Placental pericyte (primary cell): ENCODE measurements at places on chromosomes 2 and 18. TPM values are rescaled to one million over a fixed set of nuclear protein-coding genes. Genes with fewer than 3 reads are reported as not detected.

Gene MC2R
- not detected in 2 replicates for total RNA-seq

Gene TNFAIP6
- 38.1 and 44.2 TPM in 2 replicates for total RNA-seq

Gene CTNNA2
- under 0.01 TPM in 1 of 2 replicates, not detected in the other for total RNA-seq

Gene PLGLB1
- 1.0 TPM in 1 of 2 replicates, not detected in the other for total RNA-seq

Gene HOXD12
- 0.22 TPM in 1 of 2 replicates, not detected in the other for total RNA-seq

Gene SKOR2
- not detected in 2 replicates for total RNA-seq

Gene MARCO
- not detected in 2 replicates for total RNA-seq

Gene TFPI
- total RNA-seq = 202 and 239 TPM in 2 replicates

Gene SERPINB4
- 0.14 TPM in 1 of 2 replicates, not detected in the other for total RNA-seq

Gene FOXI3
- total RNA-seq = not detected in 2 replicates

Gene LOXL3
- 2.0 and 2.9 TPM in 2 replicates for total RNA-seq

Gene FAM228A
- total RNA-seq = 0.14 and 1.5 TPM in 2 replicates

Gene CACNB4
- under 0.01 and 0.14 TPM in 2 replicates for total RNA-seq

Gene PLCD4
- total RNA-seq = 0.22 and 1.4 TPM in 2 replicates

Gene TMEM169
- 0.14 TPM in 1 of 2 replicates, not detected in the other for total RNA-seq

Gene ABCB11
- not detected in 2 replicates for total RNA-seq

Gene B3GNT7
- 0.14 and 0.44 TPM in 2 replicates for total RNA-seq

Gene PLEKHH2
- 1.1 and 3.4 TPM in 2 replicates for total RNA-seq

Gene RAB6C
- total RNA-seq = not detected in 2 replicates

Gene FKBP1B
- 2.0 and 5.3 TPM in 2 replicates for total RNA-seq

Gene DAW1
- total RNA-seq = 1.5 and 2.7 TPM in 2 replicates

Gene TSPYL6
- not detected in 2 replicates for total RNA-seq

Gene ANKRD29
- 0.22 and 1.3 TPM in 2 replicates for total RNA-seq

Gene TLX2
- total RNA-seq = not detected in 2 replicates

Gene AKAIN1
- not detected in 2 replicates for total RNA-seq

Gene PKDCC
- 3.4 and 30.4 TPM in 2 replicates for total RNA-seq

Gene RAB27B
- 20.5 and 24.5 TPM in 2 replicates for total RNA-seq

Gene TYMS
- total RNA-seq = 5.7 and 35.1 TPM in 2 replicates
